GM04503 (cell line): ENCODE measurements at places on chromosomes 5 and 9.

- DNase-seq: no peak
Observed at GRCh38 chr9:77947651-77948050, 84.0 kb downstream of the GNAQ start.

- peak; percentile 17 for DNase-seq
Observed at GRCh38 chr9:69421908-69422801, 97.1 kb downstream of the ENTREP1 start.

GRCh38 chr9:130634191-130634768 is 30.1 kb upstream of the PRDM12 start:
- no peak for DNase-seq

GRCh38 chr5:11415751-11416150 is 488.5 kb downstream of the CTNND2 start:
- no peak for DNase-seq

GRCh38 chr5:146796911-146797310 is 81.6 kb downstream of the PPP2R2B start:
- DNase-seq: no peak

GRCh38 chr5:122565331-122565730 is 209.5 kb upstream of the SNX2 start:
- DNase-seq: no peak

DNA sequence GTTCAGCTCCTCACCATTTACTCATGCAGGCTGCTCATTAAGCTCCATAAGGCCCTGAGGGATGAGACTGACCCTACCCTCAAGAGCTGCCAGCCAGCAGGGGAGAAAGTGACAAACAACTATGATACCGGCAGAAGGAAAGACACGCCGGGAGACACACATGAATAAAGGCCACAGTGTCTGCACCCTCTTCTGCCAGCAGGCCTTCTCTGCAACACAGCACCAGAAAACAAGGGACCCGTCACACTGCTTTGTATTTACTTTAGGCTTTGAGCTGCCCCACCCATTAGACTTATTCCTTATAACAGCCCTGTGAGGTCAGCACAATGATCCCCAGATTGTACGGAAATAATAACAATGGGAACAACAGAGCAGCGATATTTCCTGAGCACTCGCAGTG is 7.2 kb downstream of the GABBR2 start:
- DNase-seq: no peak

DNA sequence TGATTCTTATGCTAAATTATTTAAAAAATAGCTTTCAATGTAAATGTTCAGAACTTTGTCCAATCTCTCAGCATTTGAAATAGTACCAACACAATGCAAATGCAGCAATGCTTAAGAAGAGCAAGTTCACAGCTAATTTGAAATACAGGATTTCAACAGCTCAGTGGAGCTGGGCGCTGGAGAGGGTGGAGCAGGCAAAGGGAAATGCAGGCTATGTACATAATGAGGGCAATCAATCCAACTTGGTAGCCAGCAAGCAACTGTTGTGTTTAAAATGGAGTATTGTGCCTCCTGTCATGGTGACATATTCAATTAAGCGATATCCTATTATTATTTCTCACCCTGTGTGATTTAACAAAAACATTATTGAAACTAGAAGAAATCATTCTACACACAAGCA is 568.8 kb downstream of the PSAT1 start:
- no peak for DNase-seq
